ENCODE measurements at places on chromosomes 4 and X.
A peak's percentile ranks its signal among the peaks of the same experiment; 100 is the strongest.

- no peak for DNase-seq
Observed at GRCh38 chr4:28834120-28834519, 1886.0 kb upstream of the PCDH7 start.

DNA sequence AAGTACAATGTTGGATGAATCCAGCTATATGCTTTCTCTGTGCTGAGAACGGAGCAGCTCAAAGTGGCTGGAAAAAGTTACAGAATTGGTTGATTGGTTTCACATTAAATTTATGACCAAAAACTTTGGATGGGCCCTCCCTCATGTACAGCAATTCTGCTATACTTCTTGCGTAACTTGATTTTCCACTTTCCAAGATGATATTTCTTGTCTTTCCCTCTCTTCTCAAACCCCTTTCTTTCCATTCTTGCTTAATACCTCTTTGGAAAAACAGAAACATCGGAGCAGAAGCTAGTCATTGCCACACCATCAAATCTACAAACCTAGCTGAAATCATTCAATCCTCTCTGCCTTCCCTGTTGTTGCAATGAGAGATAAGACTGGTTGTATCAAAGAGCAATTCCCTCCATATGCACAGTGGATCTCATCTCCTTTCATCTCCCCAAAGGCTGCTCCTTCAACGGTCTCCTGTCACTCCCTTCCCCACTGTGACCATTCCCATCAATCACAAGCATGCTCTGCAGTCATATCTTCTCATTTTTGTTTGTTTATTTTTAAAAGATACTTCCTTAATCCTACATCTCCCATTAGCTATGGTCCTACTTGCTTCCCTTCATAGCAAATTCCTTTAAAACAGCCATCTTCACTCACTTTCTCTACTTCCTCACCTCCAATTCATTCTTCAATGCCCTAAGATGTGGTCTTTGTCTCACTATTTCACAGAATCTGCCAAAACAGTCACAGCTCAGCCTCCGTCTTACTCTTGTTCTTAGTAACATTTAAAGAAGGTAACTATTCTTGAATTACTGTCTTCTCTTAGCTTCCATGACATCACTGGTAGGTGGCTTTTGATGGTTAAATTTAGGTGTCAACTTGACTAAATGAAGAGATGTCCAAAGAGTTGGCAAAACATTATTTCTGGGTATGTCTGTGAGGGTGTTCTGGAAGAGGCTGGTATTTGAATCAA is 145.5 kb downstream of the FAM13A start:
- DNase-seq, result no peak

DNA sequence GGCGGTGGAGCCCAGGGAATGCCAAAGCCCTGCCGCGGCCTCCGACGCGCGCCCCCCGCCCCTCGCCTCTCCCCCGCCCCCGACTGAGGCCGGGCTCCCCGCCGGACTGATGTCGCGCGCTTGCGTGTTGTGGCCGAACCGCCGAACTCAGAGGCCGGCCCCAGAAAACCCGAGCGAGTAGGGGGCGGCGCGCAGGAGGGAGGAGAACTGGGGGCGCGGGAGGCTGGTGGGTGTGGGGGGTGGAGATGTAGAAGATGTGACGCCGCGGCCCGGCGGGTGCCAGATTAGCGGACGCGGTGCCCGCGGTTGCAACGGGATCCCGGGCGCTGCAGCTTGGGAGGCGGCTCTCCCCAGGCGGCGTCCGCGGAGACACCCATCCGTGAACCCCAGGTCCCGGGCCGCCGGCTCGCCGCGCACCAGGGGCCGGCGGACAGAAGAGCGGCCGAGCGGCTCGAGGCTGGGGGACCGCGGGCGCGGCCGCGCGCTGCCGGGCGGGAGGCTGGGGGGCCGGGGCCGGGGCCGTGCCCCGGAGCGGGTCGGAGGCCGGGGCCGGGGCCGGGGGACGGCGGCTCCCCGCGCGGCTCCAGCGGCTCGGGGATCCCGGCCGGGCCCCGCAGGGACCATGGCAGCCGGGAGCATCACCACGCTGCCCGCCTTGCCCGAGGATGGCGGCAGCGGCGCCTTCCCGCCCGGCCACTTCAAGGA is at the start of gene FGF2:
FGF2 (plus strand) TSS at position 279 of the 705 bp plus-strand sequence; CDS start at position 623, 344 bp downstream.
- DNase-seq, result no peak

GRCh38 chrX:56564921-56565840 is 1.8 kb downstream of the UBQLN2 start:
- no peak for DNase-seq

- no peak for DNase-seq
Observed at GRCh38 chrX:140163371-140164159, 198.2 kb upstream of the CXorf66 start.

GRCh38 chr4:120918092-120918491 is 4.4 kb downstream of the PRDM5 start:
- no peak for DNase-seq

DNA sequence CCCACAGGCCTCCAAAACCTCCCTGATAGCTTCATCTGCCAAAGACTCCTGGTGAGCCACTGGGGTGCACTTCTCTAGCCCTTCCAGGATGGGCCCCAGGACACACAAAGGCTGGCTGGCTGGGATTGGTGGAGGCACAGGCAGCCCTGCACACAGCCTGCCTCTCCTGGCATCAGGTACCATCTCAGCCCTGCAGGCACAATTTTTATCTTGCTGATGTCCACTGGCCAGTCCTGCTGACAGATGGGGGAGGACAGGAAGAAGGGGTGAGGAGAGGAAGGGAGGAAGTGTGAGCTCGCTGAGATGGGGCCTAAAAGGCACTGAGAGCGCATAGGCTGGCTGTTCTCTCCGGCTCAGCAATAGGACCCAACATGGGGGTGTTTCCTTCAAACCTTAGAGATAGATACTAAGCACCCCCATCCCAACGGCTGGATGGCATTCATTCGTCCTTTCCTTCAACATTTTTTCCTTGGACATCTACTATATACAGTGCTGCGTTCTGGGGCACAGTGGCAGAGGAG is 92.7 kb downstream of the PJA1 start:
- DNase-seq, result no peak

- no peak for DNase-seq
Observed at GRCh38 chr4:16158504-16158852, 67.8 kb downstream of the TAPT1 start.

DNA sequence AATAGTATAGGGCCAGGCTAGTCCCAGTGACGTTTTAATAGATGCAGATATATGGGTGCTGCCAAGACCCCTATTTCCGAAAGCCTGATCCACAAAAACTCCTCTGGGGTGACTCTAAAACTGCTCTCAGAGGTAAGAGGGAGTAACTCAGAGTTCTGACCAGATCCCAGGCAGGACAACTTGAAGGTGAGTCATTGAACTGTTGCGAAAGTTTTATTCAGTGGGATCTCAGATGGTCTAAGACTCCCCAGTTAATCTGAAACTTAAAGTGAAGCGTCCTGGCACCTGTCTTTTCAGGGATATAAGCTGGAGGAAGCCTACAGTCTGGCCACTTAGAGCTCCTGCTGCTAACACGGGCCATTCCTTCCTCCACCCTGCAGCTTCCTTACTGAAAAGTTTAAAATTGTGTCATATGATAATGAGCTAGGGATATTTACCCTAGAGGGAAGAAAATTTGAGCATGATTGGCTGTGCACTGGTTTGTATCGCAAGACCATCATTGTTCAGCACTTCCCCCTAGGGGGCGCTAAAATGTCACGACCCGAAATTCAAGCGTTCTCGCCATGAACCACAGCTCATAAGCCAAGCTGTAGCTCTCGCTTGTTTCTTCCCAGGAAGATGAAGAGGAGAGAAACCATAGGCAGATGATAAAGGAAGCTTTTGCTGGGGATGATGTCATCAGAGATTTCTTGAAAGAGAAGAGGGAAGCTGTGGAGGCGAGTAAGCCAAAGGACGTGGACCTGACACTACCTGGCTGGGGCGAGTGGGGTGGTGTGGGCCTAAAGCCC is 19.5 kb downstream of the UTP14A start:
- peak; percentile 76 for DNase-seq

GRCh38 chrX:49930039-49930438 is 7.6 kb downstream of the CLCN5 start:
- DNase-seq, result no peak

- peak; percentile 62 for DNase-seq
Observed at GRCh38 chr4:55409468-55410171, 13.9 kb downstream of the TMEM165 start.

DNA sequence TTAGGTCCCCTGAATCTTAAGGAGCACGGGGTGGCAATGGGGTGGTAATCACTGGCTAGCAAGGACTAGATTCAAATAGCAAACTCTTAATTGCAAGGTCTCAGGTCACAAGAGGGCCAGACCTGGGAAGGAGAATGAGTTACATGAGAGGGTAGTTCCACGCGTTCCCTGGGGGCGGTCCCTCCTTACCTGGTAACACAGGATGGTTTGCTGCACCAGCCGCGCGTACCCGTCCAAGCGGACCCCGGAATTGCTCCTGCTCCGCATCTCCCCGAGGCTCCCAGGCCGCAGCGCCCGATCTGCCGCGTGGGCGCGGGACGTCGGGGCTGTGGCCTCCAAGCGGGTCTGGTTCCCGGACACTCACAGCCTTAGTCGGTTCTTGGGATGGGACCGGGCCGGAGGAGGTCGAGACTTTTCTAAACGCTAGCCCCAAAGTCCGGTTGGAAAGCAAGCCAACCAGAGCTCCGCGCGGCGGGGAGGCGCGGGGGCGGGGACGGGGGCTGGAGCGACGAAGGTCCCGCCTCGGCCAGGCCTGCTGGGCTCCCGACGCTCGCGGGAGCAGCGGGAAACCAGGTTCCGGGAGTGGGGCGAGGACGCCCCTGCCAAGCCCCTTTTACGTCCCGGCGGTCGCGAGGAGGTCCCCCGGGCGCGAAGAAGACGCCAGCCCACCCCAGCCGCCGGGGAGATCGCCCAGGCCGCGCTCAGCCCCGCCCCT is at the start of gene PHKA2:
PHKA2 (minus strand) TSS at position 449 of the 715 bp plus-strand sequence; CDS start at position 267, 182 bp downstream.
- peak; percentile 59 for DNase-seq

DNA sequence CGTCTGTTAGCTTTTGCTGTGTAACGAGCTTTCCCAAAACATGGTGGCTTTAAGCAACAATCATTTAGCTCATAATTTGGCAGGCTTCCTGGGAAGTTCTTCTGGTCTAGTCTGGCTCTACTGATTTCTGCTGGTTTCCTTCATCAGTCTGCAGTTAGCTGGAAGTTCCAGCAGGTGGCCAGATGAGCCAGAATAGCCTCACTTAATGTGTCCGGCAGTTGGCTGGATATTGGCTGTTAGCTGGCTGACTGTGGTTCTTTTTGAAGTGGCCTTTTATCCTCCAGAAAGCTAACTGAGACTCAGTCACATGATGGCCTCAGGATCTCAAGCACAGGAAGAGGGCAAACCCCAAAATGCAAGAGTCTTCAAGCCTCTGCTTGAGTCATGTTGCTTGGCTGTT is 34.9 kb downstream of the FTHL17 start:
- DNase-seq, result peak; percentile 32

DNA sequence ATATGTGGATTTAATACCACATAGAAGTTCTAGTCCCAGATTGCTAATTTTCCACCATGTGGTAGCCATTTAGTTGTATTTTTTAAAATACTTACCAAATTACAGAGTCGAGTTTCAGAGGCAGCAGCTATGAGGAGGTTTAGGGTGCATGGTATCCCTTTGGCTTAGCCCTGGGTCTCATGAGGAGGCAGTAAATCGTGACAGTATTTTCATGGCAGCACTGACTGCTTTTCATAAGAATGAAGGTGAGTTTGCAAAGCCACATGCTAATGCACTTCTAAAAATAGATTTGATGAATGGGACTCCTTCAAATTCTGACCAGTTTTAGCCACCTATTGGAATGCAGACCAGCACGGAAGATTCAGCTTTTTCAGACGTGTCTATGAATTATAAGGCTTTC is 114.0 kb upstream of the FRG1 start:
- DNase-seq, result no peak

DNA sequence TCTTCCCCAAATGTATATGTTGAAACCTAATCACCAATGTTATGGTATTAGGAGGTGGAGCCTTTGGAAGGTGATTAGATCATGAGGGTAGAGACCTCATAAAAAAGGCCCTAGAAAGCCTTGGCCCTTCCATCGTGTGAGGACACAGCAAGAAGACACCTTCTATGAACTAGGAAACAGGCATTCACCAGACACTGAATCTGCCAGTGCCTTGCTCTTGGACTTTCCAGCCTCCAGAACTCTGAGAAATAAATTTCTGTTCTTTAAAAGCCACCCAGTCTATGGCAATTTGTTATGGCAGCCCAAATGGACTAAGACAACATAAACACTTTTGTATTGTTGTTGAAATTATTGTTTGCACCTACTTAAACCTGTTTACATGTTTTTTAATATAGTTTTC is 221.8 kb upstream of the RPS6KA3 start:
- no peak for DNase-seq

GRCh38 chr4:117385526-117385925 is 300.1 kb upstream of the TRAM1L1 start:
- DNase-seq, result no peak

DNA sequence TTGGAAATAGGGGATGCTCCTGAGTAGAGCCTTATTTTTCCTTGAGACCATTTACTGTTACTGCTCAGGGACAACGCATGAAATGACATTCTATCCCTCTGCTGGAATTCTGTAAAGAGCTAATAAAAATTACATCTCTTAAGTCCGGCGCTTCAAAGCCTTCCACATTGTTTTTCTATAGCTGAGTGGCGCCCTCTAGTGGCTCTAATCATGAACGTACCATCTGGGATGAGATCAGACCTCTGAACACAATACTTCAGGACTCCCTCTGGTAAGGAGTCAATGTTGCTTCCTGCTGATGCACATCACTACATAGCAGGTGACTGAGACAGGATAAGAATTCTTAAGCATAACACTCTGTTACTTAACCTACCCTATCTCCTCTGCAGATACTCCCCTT is 6.0 kb downstream of the HMGN5 start:
- DNase-seq, result peak; percentile 35

- DNase-seq, result no peak
Observed at GRCh38 chr4:86034616-86035015, 325.2 kb downstream of the MAPK10 start.

DNA sequence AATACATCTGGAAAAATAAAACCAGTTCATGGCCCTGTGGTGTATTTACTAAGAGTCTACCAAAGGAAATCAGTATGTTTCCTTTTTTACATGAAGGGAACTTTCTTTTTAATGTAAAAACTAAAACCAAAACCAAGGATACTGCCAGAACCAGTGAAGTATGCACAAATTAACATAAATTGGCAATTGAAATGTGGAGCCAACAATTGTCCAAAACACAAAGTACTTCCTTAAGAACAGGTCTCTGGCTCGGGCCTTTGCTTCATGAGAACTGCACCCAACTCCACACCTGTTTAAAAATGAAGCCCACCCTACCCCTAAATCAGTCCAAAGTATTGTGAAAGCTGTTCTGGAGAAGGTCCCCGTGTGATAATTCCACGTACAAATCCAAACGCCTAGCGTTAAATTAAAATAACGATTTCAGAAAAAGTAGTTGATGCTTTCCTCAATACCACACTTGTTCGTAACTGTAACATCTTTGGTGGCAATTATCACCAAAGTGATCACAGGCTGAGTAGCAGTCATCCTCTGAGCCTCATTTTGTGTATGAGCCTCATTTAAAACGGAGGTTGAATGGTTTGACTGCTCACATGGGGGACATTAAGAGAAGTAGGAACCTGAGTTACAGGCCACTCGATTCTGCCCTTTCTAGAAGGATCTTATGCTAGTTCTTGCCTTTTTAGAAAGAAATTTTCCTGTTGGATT is 93.0 kb downstream of the GEMIN8 start:
- DNase-seq, result no peak

- no peak for DNase-seq
Observed at GRCh38 chrX:155231163-155231562, 14.9 kb downstream of the VBP1 start.

- no peak for DNase-seq
Observed at GRCh38 chr4:110009550-110009949, 96.9 kb downstream of the EGF start.

- peak; percentile 21 for DNase-seq
Observed at GRCh38 chr4:93764639-93765246, 63.8 kb upstream of the ATOH1 start.

Measured in MV-4-11 (cell line).